Stimulated activated CD8-positive, alpha-beta memory T cell treated with anti-CD3 and anti-CD28 coated beads, Interleukin-4, amount 100 ng/mL, for 4 hours (primary cell): ENCODE measurements at places on chromosomes 2 and 18.

GRCh38 chr2:6538607-6539006, 327.1 kb downstream of the CMPK2 start:
- DNase-seq: no peak

- no peak for DNase-seq
Observed at GRCh38 chr2:212953170-212953920, 198.1 kb downstream of the IKZF2 start.

- no peak for DNase-seq
Observed at GRCh38 chr18:35507623-35508022, 9.9 kb upstream of the INO80C start.

GRCh38 chr2:96739076-96739632, 710 bp downstream of the LMAN2L start:
- DNase-seq: no peak

DNA sequence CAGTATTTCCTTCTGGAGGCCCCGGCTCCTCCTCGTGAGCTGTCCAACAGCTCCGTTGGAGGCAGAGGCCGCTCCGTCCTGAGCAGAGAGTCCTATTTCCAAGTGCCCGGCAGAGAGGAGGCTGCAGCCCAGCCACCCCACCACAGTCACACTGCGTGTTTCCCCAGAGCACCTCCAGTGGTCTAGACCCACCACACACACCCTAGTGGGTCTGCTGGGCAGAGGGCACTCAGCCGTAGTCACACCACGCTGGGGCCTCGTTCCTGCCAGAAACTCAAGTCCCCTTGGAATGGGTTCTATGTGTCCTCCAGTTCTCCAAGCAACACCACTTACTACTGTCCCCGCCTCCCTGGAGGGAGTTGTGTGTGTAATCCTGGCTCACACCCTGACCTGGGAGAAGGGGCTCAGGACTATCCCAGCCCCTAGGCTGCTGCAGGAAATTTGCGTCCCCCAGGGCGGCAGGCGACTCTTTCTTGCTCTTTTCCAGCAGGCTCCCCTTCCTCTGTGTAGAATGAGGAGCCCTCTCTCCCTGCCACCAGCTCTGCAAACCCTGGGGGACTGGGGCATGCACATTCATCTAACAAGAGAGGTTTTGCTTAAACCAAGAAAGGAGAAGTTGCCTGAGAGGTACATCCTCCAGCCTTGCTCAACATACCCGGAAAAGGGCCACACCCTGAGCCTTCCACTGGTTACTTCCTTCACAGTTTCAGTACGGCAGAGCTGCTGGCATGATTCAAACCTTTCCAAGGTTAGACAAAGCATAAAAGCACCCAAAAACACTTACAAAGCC, 114.1 kb downstream of the NDUFA10 start:
- DNase-seq: no peak

DNA sequence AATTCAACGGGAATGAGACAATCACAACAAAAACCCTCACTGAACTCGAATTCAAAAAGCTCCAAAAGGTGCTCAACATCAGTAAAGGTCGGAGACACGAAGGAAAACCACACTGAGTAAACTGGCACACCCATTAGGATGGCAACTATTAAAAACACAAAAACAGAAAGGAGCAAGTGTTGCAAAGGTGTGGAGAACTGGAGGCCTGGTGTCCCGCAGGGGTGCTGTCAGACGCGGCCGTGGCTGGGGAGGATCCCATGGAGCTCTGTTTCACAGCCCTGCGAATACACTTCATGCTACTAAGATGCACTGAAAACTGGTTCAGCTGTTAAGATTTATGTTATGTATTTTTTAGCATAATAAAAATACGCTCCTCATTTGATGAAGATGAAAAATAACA, 730.6 kb downstream of the GALR1 start:
- DNase-seq: no peak

DNA sequence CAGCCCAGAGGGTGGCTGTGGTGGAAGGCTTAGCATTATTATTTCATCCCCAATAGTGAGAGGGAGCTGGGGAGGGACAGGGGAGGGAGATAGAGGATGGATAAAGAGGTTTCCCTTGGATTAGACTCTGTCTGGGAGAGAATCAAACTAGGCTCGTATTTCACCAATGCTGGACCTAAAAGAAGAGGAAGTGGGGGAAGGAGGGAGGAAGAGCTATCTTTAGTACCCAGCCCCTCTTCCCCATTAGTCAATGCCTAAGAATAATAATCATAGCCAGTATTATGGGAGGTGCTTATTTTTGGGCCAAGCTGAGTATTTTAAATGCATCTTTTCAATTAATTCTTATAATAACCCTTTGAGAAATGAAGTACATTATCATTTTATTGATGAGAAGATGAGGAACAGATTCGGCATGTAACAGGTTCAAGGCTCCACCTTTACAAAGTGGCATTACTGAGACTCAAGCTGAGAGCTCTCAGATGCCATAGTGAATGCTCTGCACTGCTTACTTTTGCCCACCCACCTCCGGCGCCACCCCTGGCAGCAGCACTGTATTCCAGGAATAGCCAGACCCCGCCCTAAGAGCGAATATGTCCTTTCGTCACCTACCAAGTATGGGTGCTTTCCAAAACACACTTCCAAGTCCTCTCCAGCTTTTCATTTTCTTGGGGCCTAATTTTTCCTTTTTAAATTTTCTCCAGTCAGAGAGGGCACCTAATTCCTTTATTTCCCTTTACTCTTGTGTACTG, 21.0 kb downstream of the PAX8 start:
- DNase-seq: no peak
